ENCODE measurements at places on chromosomes 16 and 17.
A peak's percentile ranks its signal among the peaks of the same experiment; 100 is the strongest.

DNA sequence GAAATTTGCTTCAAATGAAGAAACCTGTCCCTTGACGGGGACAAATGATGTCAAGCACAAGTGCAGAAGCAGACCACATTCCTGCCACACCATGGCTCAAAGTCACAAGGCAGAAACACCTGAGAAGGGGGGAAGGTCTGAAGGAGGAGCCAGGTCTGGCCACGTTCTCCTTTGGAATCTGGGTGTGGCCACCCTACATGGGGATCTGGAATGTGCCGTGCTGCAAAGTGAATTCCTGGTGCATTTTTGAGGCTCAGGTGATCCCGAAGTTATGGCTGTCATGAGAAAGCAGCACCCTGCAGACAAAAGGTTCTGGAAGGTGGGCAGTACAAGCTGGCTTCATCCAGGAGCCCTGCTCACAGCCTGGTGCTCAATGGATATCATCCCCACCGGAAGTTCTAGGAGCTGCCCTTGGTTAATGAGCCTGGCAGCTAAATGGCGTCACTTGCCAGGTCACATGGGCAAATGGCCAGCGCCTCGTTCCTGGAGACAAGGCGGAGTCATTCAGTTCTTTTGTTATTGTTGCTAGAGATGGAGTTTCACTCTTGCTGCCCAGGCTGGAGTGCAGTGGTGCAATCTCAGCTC lies 20.1 kb upstream of the ADCY9 start:
- no peak for DNase-seq

DNA sequence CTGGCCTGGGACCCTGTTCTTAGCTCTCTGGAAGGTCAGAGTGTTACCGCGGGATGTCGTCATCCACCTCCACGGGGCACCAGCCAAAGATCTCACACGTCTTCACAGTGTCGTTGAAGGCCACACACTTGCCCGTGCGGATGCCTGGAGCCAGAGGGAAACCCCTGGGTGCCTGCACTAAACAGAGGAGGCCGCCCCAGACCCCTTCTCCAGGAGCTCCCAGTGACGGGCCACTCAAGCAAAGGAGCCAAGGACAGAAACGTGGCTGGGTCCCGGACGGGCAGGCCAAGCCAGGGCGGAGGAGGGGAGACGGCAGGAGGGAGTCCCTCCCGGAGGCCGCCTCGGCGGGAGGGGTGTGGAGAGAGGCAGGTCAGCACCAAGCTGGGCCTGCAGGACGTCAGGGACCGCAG lies 11.0 kb upstream of the CAMKK1 start:
- DNase-seq, result no peak

GRCh38 chr17:13601776-13602551 lies at the start of gene HS3ST3A1:
HS3ST3A1 (minus strand) TSS chr17:13601929; CDS start chr17:13601129, 800 bp downstream.
- DNase-seq, result no peak

- no peak for DNase-seq
Observed at GRCh38 chr17:38602956-38603785, 2.6 kb downstream of the SRCIN1 start.

DNA sequence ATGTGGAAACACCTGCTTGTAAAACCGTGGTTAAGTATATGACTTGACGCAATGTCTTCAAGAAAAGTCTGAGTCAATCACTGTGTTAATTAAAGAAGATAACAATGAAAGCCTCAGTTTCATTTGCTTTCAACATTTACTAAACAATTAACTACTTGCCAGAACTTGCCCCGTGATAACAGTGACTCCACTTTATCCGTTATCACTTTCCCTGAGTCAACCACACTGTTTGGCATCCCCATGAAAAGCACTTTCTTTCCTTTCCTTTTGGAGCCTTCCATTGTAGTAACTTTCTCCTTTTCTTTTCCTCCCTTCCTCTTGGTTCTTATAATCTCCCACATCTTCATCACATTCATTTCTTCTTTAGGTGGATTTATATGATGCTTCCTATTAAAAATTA lies 435.1 kb upstream of the GOT2 start:
- DNase-seq, result no peak

DNA sequence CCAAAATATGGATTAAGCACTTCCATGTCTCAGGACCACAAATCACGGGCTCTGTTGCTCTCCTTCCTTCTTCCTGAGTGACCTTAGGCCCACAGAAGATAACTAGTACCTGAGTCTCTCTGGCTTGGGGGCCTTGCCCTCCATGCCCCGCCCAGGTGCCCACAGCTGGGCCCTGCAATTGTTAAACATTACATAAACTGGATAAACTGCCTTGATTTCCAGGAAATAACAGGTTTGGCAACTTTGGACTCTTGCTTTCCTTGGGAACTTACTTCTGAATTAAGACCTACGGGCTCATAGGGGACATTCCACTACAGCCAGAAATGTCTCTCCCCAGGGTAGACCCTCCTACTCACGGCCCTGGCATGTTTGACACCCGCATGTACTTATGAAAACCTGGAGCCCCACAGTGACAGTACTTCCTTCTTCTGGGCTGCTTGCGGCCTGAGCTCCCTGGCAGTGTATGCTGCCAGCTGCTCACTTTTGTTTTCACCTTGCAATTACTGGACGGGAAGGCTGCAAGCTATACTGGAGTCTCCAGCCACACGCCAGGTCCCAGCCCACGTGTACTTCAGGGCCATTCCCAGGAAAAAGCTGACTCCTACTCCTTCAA lies 2.3 kb upstream of the UBALD2 start:
- DNase-seq, result peak; percentile 69

DNA sequence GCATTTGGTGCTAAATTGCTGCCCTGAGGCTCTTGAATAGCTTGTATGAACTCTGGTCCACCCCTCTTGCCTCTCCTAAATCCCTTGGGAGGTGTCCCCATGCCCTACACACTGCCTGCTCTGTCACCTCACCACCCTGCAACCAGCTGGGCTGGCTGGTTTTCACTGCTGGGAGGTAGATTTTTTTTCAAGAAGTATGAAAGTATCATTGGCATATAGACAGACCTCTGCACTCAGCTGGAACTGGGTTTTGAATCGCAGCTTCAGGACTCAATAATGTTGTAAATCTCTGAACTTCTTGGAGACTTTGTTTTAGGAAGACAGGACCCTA lies 184.9 kb downstream of the MSI2 start:
- DNase-seq, result no peak

DNA sequence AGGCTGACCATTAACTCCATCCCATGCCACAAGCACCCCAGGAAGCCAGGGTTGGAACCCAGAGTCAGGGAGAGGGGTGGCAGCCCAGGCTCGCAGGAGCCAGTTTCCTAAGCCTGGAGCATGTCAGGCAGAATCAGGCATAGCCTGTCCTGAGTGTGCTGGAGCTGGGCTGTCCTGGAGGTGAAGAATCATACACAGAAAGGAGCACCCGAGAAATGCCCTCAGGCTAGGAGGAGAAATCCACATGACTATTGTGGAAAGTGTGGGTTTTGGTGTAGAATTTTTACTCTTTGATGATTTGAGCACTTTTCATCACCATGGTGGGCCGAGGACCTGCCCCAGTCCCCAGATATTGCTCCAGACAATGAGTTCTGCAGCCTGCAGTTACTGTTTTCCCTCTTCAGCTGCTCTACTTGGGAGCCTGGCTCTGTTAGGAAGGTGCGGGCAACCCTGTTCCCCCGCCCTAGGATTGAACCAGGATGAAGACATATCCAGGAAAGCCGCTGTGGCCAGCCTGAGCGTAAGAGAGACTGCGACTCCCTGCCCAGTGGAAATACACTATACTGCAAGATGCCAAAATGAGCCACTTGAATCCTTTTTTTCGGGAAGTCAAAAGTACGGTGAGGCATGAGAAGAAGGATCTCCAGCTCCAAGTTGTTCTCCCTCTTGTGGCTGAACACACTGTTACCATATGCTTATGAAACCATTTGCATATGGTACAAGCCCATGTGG lies 29.0 kb upstream of the HEATR6 start:
- DNase-seq, result no peak

GRCh38 chr17:39648616-39649366 lies 11.8 kb downstream of the STARD3 start:
- no peak for DNase-seq

DNA sequence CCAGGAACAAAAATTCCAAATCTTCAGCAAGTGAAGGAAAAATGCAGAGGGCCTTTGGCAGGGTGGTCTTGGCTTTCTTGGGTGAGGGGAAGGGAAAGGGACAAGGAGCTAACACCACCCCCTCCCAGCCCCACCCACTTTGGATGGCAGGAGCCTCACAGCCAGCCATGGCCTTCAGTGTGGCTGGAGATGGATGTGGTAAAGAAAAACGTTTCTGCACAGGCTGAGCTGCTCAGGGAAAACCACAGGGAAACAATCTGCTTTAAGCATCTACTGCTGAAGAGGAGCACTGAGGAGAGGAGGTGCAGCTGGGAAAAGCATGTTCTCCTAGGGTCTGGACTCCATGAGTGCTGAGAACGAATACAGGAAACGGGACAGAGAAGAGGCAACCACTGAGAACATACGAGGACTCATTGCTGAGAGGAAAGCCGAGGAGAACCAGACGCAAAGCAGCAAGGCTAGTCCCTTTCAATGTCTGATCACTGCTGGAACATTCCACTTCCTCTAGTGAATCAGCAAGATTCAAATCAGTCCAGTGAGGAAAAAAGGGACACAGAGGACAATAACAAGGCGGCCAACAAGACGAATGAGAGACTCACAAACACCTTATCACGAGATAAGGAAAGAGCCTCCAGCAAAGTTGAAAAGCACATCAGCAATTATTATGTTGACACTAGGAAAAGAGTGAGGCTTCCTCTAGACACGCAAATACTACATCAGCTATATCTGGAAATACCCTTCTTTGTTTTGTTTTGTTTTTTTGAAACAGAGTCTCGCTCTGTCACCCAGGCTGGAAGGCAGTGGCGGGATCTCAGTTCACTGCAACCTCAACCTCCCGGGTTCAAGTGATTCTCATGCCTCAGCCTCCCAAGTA lies 41.7 kb downstream of the ZZEF1 start:
- no peak for DNase-seq

GRCh38 chr17:19363460-19364035 lies 1.0 kb upstream of the B9D1 start:
- DNase-seq, result no peak

- DNase-seq, result no peak
Observed at GRCh38 chr17:82390860-82391435, 19.4 kb downstream of the UTS2R start.

- DNase-seq, result no peak
Observed at GRCh38 chr17:15424521-15424920, 42.9 kb downstream of the CDRT4 start.

GRCh38 chr17:69810326-69810965 lies 264.6 kb upstream of the KCNJ16 start:
- no peak for DNase-seq

GRCh38 chr16:86901483-86901882 lies 323.1 kb downstream of the FOXL1 start:
- no peak for DNase-seq

DNA sequence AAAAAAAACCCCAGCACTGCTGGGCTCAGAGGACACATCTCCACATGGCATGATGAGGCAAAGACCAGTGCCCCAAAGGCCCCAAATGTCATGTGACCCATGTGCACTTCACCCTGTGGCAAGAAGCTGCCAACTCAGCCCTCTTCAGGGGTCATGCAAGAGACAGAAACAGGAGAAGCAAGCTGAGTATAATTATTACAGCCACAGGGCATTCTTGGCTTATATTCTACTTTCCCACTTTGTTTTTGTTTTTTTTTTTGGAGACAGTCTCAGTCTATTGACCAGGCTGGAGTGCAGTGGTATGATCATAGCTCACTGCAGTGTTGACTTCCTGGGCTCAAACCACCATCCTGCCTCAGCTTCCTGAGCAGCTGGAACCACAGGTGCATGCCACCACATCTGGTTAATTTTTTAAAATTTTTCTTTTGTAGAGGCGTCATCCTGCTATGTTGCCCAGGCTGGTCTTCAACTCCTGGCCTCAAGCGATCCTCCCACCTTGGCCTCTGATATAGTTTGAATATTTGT lies 32.7 kb upstream of the LITAF start:
- DNase-seq, result peak; percentile 48

DNA sequence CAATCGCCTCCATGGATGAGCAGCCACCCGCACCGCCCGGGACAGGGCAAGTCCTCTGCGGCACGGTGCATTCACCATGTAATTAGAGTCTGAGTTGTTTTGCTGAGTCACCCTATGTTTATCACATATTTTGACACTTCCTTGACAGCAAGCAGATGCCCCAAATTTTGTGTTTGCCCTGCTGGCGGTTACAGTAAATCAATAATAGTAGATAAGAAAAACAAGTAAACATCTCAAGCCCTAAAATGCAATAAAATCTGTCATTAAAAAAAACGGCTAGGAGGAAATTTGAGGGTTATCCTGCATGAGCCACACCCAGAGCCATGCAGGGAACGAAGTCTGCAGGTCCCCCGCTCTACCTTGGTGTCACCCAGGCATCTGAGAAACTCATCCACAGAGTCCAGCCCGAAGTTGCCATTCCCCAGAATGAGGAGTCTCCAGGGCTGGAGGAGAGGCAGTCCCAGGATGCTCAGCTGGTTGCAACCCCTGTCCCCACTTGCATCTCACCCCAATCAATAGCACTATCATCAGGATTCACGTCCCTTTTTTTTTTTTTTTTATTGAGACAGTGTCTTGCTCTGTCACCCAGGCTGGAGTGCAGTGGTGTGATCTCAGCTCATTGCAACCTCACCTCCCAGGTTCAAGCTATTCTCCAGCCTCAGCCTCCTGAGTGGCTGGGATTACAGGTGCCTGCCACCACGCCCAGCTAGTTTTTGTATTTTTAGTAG lies 16.5 kb upstream of the ST6GALNAC1 start:
- no peak for DNase-seq

GRCh38 chr16:9898124-9898523 lies 284.1 kb downstream of the GRIN2A start:
- DNase-seq, result no peak

Measured in gastrocnemius medialis (tissue), 4 donors.